ENCODE measurements at places on chromosomes 11 and 22.

DNA sequence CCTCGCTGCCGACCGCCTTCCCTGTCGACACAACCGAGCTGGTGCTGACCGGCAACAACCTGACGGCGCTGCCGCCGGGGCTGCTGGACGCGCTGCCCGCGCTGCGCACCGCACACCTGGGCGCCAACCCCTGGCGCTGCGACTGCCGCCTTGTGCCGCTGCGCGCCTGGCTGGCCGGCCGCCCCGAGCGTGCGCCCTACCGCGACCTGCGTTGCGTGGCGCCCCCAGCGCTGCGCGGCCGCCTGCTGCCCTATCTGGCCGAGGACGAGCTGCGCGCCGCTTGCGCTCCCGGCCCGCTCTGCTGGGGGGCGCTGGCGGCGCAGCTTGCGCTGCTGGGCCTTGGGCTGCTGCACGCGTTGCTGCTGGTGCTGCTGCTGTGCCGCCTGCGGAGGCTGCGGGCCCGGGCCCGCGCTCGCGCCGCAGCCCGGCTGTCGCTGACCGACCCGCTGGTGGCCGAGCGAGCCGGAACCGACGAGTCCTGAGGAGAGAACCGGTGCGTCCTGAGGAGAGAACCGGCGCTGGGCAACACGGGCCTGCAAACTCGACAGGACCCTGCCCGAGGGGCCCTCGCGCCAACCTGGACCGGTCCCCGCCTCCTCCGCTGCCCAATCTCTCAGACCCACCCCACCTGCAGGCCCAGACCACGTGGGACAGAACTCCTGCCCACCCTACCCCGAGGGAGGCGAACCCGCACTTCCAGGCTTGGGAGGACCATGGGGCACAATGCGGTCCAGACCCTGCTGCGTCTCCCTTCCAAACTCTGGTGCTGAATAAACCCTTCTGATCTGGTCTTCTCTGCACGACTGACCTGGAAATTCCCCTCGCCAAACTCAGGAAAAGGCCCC, 866 bp downstream of the GP1BB start:
- no peak for DNase-seq

- no peak for DNase-seq
Measured at GRCh38 chr11:68214173-68215086, 1.3 kb upstream of the KMT5B start.

DNA sequence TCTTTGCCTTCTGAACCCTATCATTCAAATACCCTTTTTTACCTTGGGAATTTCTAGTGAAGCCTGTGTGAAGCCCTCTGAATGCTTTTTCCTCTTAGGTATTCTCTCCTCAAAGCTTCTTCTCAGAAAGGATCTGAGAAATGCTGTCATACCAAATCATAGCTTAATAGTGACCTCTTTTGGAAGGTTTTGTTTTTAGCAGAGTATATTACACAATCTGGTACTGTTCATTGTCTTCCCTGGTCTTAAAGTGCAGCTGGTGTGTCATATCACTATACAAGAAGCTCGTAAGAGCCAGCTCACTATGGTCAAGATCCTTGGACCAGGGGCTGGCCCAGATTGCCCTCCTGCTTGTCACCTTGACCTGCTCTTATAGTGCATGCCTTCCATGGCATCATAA, 204.4 kb upstream of the ANO5 start:
- DNase-seq = no peak

GRCh38 chr11:1847926-1848639, 4.8 kb upstream of the LSP1 start:
- DNase-seq = no peak

DNA sequence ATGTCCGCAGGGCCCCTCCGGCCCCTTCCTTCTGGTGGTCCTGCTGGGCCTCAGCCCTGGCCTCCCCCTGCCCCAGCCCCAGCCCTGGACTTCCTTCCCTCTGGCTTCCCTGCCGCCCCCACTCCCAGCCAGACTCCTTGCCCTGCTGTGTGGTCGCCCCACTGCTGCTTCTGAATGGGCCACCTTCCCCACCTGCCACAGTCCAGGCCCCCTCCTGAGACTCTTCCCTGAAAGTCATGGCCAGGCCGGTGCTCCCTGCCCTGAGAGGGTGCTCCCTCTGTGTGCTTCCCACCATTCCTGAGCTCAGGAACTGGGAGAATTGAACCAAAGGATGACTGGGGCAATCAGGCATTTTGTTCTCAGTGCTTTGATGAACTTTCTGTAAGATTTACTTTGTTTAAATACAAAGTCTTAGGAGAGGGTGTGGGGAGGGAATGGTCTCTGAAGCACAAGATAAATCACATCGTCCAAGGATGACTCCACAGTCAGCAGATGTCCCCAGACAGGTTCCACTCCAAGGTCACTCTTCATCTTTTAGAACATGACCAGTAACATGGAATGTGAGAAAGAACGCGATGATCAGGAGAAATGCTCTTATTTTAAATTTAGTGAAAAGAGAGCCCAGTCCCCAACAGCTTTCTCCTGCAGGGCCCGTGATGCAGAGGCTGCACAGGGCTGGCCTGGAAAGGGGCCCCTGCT, 774 bp downstream of the APOBEC3D start:
- no peak for DNase-seq

DNA sequence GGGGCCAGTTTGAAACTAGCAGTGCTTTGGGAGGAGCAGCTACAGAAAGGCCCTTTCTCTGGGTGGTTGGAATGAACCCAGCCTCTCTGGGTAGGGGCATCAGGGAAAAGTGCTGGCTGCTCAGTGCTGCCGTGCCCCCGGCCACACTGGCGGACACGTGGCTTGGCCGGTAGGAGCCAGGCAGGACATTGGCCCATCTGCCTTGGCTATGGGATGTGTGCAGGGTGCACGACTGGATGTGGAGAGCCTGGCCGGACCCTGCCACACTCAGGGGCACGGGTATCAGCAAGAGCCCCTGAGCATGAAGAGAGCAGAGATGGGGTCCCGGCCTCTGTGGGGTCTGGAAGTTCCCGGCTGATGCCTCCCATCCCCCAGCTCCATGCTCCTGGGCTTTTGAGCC, 46.6 kb downstream of the TPCN2 start:
- no peak for DNase-seq

DNA sequence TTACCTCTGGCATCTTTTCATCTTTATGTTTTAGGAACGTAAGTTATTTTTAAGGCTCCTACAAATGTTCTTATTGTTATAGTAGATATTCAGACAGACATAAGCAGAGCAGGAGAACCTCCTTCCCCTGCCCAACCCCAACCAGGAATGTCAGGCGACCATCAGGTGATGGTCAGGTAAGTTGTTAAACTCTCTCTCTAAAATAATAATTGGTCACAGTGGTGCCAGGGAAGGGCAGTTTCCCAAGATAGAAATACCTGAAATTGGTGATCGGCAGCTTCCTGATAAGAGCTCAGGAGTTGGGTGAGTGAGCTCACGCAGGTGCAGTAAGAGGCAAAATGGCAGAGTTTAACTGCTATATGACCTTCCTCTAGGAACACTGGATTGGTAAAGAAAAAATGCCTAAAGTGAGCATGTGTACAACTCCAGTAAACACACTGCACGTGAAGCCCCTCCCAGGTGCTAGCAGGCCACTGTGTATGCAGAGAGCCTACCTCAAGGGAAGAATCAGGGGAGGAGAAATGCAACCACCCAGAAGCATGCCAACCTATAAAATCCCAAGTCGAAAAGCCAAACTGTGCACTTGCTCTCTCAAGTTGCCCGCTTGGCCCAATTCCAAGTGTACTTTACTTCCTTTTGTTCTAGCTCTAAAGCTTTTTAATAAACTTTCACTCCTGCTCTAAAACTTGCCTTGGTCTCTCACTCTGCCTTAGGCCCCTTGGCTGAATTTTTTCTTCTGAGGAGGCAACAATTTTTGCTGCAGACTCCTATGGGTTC, 273.9 kb downstream of the SBF2 start:
- DNase-seq = no peak

DNA sequence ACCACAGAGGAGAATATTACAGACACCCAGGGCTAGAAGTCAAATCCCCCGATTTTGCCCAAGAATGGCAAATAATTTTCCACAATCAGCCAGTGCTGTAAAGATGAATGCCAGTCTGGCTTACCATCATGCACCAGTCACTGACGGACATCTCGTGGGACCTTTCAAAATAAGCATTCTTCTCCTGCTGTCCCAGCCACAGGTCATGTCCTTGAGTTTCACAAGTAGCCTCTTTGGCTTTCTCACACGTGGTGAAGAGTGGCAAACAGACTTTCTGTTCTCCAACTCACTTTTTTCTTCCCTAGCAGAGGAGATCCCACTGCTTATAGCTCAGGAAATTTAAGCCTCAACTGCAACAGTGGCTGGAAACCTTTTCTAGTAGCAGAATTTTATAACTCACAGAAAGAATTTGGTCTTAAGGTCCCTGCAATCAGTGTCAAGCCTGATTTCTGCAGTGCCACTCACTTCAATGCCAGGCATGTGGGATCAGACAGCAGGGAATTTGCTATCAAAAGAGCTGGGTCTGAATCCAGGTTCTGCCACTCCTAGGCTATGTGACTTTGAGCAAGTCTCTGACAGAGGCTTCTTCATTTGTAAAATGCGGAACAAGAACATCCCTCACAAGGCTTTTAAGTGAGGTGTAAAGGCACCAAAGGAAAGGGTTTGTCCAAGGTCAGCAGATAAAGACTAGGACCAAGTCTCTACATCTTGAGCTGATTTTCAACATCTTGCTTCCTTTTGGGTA, 3.6 kb downstream of the PIK3IP1 start:
- no peak for DNase-seq

Data from activated naive CD8-positive, alpha-beta T cell treated with anti-CD3 and anti-CD28 coated beads, Interleukin-2, amount 50 U/mL, for 16 hours (primary cell).